ENCODE measurements at places on chromosomes 1 and 21.
A peak's percentile ranks its signal among the peaks of the same experiment; 100 is the strongest.

- no peak for DNase-seq
Observed at GRCh38 chr1:59560807-59561450, 253.8 kb upstream of the HOOK1 start.

DNA sequence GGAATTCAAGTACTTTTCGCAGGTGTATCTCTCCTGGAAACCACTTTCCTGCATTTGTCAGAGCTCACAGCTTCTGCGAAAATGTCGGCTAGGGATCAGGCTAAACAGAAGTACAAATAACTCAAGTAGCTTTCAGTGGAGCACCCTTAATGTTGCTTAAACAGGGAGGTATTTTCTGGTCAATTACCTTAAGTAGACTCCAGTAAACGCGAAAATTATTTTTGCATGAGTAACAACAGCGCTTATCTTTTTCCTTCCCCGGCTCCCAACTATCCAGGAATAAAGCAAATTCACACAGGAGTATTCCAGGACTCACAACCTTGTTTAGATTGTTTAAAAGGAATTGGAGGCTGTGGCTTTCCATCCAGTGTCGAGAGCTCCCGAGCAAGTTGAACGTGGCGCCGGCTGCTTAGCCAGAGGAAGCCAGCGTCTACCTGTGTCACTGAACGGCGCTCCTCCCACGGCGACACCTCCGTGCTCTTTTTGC is 7.3 kb upstream of the SIM2 start:
- DNase-seq = no peak

- DNase-seq = no peak
Observed at GRCh38 chr1:1593834-1594601, 5.9 kb downstream of the FNDC10 start.

DNA sequence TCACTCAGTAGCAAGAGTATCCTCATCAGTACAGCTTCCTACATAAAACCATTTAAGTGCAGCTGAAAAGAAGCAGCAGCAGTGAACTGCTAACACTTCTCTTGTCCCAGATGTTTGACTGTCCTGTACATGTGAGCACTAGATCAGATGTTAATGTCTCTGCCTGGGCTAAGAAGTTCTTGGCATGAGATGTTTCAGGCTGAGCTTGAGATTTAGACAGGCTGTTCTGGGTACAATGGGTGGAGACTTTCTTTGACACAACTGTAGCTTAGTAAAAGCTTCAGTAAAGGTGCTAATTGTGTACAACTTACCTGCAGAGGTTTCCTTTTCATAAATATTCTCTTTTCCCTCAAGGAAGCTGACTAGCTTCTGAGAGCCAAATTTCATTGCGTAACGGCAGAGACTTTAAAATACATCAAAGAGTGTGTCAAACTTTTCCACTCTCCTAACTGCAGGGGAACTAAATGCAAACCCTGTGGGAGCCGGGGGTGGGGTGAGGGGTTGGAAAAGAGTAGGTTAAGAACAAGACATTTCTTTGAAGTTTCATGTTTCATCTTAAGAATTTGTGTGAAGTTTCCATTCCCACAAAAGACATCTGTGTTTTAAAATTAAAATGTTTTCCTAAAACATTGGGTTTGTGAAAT is 82.1 kb upstream of the CCDC190 start:
- no peak for DNase-seq

DNA sequence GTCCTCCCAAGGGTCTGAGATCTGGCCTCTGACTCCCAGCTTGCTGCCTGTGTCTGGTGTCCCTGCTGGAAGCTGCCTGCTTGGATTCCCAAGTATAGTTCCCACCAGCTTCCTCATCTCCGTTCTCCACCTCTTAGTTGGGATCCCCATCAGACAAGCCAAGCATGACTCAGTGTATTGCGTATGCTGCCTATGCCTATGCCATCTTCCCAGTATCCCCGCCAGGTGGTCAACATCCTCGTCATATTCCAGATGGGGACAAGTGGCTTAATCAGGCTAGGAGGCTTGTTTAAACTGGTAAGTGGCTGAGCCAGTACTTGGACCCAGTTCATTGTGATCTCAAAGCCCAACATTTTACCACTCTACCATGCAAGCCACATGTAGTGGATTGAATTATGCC is 204.4 kb downstream of the GRIK3 start:
- no peak for DNase-seq

DNA sequence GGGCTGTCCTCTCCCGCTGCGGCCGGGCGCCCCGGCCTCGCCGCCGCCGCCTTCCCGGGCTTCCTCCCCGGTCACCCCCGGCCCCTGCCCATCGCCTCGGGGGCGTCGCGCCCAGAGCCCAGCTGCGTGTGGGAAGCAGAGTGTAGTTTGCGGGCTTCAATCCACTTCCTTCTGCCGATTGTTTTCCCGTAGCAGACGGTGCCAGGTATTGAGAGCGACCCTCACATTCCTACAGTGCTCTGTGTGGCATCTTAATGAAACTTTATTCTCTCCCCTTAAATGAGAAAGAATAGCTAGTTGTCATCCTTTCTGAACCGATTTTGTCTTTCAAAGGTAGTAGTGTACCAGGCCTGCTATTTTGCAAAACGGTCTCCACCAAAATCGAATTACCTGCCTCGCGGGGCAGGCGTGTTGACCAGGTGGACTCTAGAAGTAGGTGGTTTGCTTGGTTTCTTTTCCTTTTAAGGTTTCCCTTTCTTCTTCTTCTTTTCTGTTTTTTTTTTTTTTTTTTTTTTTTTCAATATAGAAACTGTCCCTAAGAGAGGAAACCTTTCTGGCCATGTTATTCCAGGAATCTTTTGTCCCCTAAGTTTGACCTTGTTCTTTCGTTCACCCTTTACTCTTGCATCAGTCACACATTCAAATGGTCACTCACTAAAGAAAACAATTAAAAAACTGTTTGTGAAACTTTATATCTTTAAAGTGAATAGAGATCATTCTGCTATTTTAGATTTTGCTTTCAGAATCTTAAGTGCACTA is 881 bp downstream of the USP25 start:
- peak; percentile 19 for DNase-seq

- DNase-seq = no peak
Observed at GRCh38 chr1:17559615-17560419, 20.3 kb downstream of the ARHGEF10L start.

GRCh38 chr1:17412093-17412870 is 27.2 kb downstream of the RCC2 start:
- DNase-seq = no peak

- DNase-seq = no peak
Observed at GRCh38 chr1:235776396-235776795, 90.3 kb downstream of the LYST start.
